ENCODE measurements at places on chromosomes 1 and 21.

- no peak for DNase-seq
Observed at GRCh38 chr1:193463326-193463932, 277.0 kb upstream of the B3GALT2 start.

DNA sequence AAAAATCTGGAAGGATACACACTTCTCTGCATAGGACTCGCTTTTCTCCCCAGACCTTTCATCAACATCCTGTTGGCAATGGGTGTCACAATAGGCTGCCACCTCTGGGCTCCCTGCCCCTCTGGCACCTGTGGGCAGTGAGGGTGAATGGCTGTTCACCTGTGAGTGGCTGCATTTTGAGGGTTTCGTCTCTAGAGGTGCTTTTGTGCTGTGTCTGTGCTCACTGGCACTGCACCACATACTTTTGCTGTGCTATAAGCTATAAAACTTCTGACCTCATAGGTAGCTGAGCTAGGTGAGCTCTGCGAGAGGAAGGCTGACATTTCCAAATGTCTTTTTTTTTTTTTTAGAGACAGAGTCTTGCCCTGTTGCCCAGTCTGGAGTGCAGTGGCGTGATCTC, 35.9 kb downstream of the SLC30A1 start:
- DNase-seq: no peak

- DNase-seq: no peak
Observed at GRCh38 chr21:41653243-41653953, 113.5 kb downstream of the RIPK4 start.

GRCh38 chr1:215526147-215526845, 40.8 kb upstream of the KCTD3 start:
- DNase-seq: peak; percentile 45
